ENCODE measurements at places on chromosomes 4 and X. TPM values are rescaled to one million over a fixed set of nuclear protein-coding genes. Genes with fewer than 3 reads are reported as not detected.

- DNase-seq: no peak
These were observed 364.7 kb downstream of the PCDH7 start for GRCh38 chr4:31084806-31085416.

P2RY8 gene
- not detected for total RNA-seq

DNA sequence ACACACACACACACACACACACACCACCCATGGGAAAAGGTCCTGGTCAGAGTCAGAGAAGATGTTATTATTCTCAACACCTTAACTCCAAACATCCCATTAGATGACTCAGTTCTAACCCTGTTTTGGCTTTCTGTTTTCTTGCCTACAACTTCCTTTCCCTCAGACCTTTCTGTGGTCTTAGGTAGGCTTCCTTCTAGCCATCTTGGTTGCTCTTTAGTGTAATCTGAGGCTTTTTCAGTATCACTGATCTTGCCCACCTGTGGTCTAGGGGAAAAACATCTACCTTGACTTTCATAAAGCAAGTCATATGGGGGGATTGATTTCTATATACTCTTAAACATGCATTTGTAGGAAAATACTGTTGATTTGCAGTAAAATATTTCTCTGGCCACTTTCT is 56.9 kb downstream of the ATG4A start:
- no peak for DNase-seq

BMP3 gene
- total RNA-seq: not detected

DNA sequence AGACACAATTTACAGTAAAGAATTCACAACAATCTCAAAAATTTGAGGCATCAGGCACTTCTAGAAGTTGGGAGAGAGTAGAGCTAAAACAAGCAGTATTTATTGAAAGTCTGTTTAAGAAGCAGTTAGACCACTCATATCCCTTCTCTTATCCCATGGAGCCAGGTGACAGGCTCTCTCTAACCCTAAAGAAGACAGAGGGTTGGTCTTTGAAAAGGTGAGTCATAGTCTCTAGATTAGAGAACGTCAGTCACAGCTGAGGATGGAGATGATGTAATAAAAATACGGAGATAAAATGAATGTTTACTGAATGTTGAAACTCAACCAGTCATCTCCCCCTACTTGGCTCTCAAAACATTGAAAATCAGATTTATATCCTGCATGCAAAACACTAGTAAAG is 223.8 kb downstream of the CHIC2 start:
- DNase-seq: no peak

TEX13B gene
- total RNA-seq: not detected

All from Caki2 (cell line).